ENCODE measurements at places on chromosomes 2 and 18.

GRCh38 chr2:164710837-164711765, 89.8 kb upstream of the GRB14 start:
- DNase-seq, result no peak

- no peak for DNase-seq
These were observed 283.0 kb downstream of the ALPK2 start for GRCh38 chr18:58345875-58346274.

GRCh38 chr18:57771626-57772025, 31.5 kb downstream of the ATP8B1 start:
- DNase-seq, result no peak

- no peak for DNase-seq
These were observed 25.3 kb downstream of the PTPN18 start for GRCh38 chr2:130381145-130381544.

- no peak for DNase-seq
These were observed 687.8 kb upstream of the DDX18 start for GRCh38 chr2:117126656-117127055.

GRCh38 chr2:209592106-209592505, 168.3 kb downstream of the MAP2 start:
- DNase-seq, result no peak

GRCh38 chr2:120887741-120888231, 152.1 kb downstream of the GLI2 start:
- DNase-seq, result no peak

DNA sequence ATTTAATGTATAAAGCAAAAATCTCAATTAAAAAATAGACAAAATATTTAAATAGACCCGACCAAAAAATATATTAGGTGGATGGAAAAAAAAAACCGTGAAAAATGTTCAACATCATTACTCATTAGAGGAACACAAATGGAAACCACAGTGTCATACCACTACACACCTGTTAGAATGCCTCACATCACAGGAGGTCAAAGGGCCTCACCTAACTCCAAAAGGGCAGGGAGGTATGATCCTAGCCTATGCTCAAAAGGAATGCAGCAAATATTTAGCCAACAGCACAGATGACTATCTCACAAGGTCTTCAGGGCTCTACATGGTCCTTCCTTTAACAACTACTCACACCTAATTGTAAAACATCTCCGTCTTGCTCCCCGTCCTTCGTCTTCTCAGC, 185.5 kb upstream of the SETBP1 start:
- DNase-seq, result no peak

DNA sequence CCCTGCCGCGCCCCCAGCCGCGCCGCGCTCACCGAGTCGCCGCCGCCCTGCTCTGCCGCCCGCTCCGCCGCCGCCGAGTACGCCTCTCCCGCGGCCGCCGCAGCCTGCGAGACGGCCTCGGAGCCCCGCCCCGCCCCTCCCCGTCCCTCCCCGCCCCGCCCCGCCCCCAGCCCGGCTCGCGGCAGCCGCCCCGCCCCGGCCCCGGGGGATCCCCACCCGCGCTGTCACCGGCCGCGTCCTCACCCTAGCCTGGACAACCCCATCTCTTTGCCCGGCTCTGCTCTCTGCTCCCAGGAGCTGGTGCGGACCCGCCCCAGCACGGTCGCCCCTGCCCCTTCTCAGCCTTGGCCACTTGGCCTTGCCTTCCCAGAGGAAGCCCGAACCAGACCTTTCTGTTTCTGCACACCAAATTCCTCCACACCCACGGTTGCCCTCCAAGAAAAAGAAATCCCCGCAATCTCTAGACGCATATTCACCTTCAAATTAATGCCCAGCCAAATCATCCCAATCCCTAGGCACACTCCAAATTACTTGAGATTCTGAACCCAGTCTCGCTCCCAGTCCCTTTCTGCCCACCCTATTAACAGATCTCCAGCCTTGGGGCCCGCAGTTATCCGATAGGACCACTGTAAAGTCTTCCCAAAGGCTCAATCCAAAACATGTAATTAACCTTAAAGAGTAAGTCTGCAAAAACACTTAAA, at the start of gene CYRIA:
Gene CYRIA (minus strand): TSS at position 87 of the 701 bp plus-strand sequence. CDS start 77,715 bp downstream, outside the sequence.
- DNase-seq, result no peak

GRCh38 chr2:2566396-2567323, 235.6 kb upstream of the MYT1L start:
- no peak for DNase-seq

GRCh38 chr2:238346544-238346943, 26.2 kb downstream of the TRAF3IP1 start:
- no peak for DNase-seq

GRCh38 chr18:6194640-6195039, 220.1 kb downstream of the L3MBTL4 start:
- DNase-seq, result no peak

DNA sequence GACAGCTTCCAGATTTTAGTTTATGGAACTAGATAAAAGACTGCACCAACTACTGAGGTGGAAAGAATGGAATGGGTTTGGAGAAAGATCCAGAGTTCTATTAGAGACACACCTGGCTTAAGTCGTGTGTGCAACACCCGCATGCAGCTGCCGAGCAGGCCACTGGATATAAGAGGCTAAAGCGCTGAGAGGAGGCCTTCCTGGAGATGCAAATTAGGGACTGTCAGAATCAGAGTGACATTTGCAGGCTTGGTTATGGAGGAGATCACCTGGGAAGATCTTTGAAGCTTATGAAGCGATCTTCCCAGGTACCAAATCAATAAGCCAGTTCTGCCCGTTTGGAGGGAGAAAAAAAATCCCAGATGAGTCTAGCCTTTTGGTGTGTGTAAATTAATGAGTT, 30.4 kb upstream of the KLHL29 start:
- no peak for DNase-seq

DNA sequence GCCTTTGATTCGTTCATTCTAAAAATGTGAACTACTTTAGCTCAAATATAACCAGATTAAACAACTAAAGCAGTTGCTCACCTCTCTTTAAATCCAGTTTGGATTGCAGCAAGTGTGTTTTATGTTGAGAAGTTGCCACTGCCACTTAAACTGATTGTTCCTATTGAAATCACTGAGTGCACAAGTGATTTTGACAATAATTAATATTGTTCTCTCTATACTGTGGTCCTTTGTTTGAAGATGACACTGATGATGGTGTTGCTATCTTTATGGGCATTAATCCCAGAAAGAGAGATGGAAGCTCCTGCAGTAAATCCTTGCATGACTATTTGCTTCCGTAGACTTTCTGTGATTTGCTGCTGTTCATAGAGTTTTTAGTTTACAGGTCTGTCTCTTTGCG, 251.4 kb upstream of the ZEB2 start:
- no peak for DNase-seq

GRCh38 chr2:126828051-126828450, 70.6 kb upstream of the TEX51 start:
- no peak for DNase-seq

- DNase-seq, result no peak
These were observed 91.5 kb downstream of the FHOD3 start for GRCh38 chr18:36389027-36389426.

DNA sequence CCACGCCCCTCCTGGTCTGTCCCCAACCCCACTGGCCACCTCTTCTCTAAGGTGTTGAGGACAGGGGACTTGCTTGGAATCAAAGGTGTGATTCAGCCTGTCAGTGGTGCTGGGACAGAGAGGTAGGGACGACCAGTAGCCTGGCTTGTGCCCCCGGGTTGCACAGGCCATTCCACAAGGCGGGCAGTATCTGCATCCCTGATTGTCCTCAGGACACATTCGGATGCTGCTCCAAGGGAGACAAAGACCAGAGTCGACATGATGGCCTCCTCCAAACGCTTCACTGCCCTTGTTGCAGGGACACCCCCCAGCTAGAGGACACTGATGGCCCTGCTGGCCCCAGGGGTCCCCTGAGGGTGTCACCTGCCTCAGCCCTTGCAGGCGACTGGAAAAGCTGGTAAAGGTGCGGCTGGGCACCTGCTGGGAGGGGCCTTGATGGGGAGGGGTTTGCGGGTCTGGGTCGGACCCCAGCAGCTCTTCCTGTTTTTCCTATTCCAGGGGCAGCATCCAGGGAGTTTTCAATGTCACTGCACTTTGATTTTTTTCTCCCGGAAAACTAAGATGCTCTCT, 98.0 kb downstream of the PTGR3 start:
- no peak for DNase-seq

GRCh38 chr2:176068419-176068832, 15.3 kb downstream of the EVX2 start:
- no peak for DNase-seq

GRCh38 chr2:172893671-172894070, 158.0 kb downstream of the RAPGEF4 start:
- DNase-seq, result no peak

- DNase-seq, result no peak
These were observed 484.7 kb downstream of the BCL11A start for GRCh38 chr2:60068755-60069154.

GRCh38 chr18:45157576-45157975, 457.7 kb upstream of the SLC14A2 start:
- no peak for DNase-seq

GRCh38 chr18:12943215-12943614, 4.6 kb upstream of the SEH1L start:
- DNase-seq, result no peak

DNA sequence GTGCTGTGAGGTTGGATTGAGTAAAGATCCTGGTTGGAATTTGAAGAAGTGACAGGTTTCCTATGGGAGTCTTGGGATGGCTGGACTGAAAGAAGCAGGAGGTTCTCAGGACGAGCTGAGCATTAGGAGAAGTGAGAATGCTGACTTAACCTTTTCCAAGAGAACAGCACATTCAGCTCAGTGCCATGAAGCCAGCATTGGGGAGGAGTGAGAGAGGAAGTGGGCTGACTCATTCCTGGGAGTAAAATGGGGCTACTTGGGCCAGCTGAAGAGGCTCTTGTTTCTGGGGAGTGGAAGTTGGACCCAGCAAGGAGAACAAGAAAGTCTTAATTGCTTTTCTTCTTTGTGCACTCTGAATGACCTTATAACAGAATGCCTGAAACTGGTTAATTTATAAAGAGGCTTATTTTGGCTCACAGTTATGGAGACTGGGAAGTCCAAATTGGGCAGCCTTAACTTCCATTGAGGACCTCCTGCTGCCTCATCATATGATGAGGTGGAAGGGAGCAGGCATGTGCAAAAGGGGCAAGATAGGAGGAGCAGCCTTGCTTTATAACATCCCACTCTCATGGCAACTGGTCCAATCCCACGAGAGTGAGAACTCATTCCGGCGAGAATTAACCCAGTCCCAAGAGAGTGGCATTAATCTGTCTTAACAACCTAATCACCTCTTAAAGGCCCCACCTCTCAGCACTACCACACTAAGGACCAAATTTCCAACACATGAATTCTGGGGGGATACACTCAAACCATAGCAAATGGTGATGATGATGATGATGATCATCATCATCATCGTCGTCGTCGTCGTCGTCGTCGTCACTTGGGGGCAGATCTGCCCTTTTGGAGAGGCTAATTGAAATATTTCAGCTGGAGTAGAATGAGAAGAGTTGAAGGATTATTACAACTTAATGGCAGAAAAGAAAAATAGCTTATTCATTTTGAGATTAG, 26.1 kb downstream of the DGUOK start:
- no peak for DNase-seq

DNA sequence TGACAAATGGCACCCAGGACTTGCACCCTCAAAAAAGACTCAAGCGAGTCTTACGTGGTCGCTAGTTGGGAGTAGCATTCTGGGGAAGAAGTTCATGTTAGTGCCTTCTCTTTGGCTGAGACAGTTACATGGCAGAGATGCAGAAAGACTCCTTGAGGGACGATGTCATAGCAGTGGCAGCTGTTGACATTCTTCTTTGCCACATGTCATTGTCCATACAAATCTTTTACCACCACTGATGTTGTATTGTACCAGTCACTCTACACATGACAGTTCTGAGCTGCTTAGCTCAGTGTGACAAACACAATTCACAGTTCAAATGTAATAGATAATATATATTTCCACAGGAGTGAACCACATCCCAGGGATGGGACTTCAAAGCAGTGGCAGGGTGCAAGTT, 197.1 kb downstream of the TCF4 start:
- no peak for DNase-seq

DNA sequence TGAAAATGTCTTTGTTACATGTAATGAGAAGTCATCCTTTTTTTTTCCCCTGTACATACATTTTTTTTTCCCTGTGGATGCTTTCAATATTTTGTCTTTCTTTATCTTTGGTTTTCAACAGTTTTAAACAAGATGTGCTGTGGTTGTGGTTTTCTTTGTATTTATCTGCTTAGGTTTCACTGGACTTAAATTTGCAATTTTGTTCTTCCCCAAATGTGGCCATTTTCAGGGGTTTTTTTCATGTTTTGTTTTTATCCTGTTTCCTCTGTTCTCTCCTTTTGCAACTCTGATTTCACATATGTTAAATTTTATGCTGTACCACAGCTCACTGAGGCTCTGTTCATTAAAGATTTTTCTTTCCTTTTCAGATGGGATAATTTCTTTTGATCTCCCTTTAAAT, 41.7 kb downstream of the GALNT1 start:
- no peak for DNase-seq

- DNase-seq, result no peak
These were observed 51.6 kb upstream of the DSEL start for GRCh38 chr18:67568166-67568565.

GRCh38 chr2:218547978-218548377, 20.2 kb downstream of the USP37 start:
- DNase-seq, result no peak

- DNase-seq, result no peak
These were observed 55.8 kb downstream of the SLC8A1 start for GRCh38 chr2:40396124-40396523.

- peak; percentile 24 for DNase-seq
These were observed 229.9 kb upstream of the HDAC4 start for GRCh38 chr2:239630618-239631286.

- no peak for DNase-seq
These were observed 26.6 kb downstream of the POLE4 start for GRCh38 chr2:74984947-74985637.

GRCh38 chr2:179936654-179937053, 70.4 kb downstream of the CWC22 start:
- no peak for DNase-seq

- no peak for DNase-seq
These were observed 53.9 kb downstream of the WDSUB1 start for GRCh38 chr2:159232456-159233170.

DNA sequence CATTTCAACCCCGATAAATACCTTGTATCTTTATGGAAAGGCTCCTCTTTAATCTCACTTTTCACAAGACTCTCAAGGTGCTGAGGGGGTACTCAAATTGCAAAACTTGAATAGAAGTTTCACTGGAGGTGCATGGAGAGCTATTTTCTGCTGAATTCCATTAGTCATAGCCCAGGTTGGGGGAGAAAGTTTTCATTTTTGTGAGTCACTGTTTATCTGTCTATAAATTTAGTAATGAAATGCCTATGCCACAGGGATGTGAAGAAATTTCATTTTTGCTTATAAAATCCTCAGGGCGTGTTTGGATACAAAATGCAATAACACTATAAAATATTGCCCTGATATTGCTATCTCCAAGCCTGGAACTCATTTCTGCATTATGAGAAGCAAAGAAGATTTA, 346.3 kb downstream of the LRATD1 start:
- no peak for DNase-seq

DNA sequence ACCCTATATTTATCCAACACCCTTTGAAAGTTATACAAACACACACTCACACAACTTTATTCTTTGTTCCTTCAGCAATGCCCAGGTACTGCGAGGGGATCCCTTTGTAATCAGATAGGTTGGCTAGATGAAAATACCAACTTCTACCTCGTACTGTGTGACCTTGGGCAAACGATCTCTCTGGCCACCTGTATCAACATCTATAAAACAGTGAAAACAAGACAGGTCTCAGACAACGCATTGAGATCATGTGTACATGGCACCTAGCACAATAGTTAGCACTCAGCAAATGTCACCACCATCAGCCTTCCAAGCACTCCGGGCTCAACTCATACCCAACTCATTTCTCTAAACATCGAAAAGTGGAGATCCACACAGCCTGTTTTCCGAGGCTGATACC, 118.4 kb upstream of the PPP1CB start:
- no peak for DNase-seq
